ENCODE measurements at places on chromosomes 11 and 22.

DNA sequence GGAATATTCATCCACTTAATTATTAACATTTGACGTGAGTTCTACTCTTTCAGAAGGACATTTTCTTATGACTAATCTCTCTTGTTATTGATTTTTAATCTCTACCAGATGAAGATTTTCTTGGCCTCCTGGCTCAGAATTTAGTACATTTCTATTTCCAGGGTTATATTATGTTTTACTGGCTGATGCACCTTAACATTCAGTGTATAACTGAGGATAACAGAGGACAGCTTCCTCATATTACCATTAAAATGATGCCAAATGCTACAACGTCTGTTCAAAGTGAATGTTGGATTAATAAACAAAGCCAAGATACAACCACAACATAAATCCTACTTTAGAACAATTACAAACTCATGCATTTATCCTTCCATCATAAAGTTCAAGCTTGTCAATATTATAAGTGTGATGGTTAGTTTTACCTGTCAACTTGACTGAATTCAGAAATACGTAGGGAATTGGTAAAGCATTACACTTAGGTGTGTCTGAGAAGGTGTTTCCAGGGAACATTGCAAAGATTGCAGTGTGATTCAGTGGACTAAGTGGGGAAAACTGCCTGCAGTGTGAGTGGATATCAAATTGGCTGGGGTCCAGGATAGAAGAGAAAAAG is 485.2 kb downstream of the LRRC4C start:
- DNase-seq, result no peak

- DNase-seq, result no peak
Observed at GRCh38 chr22:48340191-48340590, 1487.5 kb downstream of the BRD1 start.

DNA sequence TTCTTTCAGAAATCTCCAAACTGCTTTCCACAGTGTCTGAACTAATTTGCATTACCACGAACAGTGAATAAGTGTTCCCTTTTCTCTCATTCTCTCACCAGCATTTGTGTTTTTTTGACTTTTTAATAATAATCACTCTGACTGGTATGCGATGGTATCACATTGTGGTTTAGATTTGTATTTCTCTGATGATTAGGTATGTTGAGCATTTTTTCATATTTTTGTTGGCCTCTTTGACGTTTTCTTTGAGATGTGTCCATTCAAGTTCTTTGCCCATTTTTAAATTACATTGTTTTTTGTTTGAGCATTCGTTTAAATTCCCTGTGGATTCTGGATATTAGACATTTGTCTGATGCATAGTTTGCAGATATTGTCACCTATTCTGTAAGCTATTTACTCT is 1639.6 kb upstream of the TENM4 start:
- no peak for DNase-seq

- no peak for DNase-seq
Observed at GRCh38 chr11:36230779-36231699, 58.2 kb downstream of the COMMD9 start.

DNA sequence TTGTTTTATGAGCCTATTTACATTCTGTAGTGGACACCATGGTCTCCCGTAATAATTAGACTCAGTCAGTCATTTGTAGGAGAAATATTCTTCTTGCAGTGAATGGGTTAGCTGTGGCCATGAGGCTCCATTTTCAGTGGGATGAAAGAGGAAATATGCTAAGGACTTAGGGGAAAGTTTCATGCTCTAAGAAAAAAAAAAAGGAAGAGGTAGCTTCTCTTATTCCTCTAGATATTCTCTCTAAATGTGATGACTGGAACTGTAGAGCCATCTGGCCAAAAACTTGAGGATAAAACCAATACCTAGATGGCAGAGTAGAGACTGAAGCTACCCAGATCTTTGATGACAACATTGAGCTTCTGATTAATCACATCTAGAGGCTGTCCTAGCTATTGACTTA is 75.8 kb upstream of the SESN3 start:
- no peak for DNase-seq

DNA sequence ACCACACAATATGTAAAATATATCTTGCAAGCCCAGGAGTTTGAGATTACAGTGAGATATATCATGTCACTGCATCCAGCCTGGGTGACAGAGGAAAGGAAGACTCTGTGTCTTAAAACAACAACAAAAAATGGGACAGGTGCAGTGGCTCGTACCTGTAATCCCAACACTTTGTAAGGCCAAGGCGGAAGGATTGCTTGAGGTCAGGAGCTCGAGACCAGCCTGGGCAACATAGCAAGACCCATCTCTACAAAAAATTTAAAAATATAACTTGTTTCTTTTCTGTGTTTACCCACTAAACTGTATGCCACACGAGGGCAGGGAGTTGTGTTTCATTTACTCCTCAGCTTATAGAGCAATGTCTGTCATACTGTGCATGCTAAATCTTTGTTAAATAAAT is 3.1 kb downstream of the ZNF280A start:
- no peak for DNase-seq

DNA sequence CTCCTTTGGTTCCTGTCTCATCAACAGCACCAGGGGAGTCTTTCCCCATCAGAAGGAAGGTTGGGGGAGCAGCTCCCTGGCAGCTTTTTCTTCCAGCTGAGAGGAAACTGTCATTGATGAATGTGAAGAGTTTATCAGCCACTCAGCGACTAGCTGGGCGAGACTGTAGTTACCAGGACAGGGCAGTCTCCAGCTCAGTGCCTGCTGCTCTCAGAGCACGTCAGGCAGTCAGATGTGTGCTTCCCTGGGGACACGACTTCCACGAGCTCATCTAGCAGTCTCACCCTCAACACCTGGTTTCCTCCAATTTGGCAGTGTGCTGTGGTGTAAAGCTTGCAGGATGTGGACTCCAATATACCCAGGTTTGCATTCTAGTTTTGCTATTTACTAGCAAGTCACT is 12.5 kb upstream of the C1QTNF4 start:
- DNase-seq, result peak; percentile 41

DNA sequence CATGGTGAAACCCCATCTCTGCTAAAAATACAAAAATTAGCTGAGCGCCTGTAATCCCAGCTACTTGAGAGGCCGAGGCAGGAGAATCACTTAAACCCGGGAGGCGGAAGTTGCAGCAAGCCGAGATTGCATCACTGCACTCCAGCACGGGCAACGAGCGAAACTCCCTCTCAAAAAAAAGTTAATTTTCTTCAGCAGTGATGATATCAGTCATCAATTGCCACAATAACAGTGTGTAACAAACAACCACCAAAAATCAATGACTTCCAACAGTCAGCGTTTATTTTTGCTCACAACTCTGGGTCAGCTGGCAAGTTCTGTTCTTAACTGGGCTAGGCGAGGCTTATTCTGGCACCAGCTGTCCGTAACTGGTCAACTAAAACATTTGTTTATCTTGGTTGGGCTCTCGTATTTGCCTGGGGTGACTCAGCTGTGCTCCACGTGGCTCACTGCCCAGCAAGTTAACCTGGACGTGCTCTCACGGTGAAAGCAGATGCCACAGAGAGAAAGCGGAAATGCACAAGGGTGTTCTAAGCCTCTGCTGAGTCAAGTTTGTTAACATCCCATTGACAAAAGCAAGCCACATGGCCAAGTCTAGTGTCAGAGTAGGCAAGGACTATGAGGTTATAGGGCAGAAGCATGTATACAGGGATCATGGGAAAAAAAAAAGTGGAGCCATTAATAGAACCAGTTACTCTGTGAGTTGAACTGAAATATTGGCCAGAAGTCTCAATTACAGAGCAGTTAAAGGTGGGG is 52.1 kb downstream of the LHFPL7 start:
- peak; percentile 80 for DNase-seq

- DNase-seq, result no peak
Observed at GRCh38 chr11:57097149-57097548, 84.6 kb upstream of the LRRC55 start.

DNA sequence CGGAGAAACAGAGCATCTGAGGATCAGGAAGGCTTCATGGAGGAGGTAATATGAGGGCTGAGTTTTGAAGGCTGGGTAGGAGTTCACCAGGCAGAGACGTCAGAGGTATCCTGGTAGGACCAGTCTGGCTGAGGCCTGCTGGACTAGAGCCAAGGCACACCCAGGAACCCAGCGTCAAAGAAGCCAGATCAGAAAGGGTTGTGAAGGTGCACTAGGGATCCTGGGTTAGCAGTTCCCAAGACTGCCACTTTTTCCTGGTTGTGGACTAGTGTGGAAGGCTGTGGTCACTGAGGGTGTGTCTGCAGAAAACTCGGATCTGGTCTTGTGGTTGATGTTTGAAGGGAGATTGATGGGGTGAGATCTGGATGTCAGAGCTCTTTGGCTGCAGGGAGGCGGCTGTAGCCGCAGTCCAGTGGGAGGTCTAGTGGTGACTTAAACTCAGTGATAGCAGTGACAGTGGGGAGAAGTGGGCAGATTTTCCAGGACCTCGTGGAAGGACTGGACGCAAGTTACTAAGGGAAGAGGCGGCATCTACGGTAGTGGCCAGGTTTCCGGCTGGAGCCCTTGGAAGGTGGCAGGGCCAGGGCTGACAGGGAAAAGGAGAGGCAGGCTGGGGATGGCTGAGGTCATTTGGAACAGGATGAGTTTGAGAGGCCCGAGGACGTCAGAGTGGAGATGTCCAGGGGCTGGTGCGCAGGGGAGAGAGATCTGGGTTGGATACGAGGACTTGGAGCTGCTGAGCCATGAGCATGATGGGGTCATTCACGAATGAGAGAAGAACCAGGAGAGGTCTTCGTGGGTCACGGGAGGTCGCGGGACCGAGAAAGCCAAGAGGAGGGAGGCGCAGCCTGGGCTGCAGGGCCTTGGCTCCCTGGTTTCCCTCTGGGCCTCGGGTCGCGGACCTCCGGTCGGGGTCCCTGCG is 10.9 kb downstream of the RELA start:
- peak; percentile 36 for DNase-seq
